ENCODE measurements at places on chromosomes 12 and 14.

DNA sequence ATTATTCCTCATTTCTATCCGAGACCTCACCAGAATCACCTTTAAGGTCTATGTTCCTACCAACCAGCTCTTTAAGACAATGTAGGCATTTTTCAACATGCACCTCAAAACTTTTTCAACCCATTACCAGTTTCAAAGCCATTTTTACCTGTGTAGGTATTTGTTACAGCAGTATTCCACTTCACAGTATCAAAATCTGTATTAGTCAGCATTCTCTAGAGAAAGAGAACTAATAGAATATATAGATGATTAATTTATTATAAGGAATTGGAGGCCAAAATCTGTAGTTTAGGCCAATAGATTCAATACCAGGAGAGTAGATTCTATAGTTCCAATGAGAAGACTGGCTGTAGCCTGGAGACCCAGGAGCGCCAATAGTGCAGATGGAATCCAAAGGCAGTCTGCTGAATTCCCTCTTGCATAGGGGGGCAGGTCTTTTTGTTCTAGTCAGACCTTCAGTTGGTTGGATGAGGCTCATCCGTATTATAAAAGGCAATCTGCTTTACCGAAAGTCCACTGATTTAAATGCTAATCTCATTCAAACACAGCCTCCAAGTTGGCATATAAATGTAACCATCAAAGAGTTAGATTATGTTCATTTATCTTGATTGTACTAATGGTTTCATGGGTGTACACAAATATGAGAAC, 151.6 kb upstream of the SYT1 start:
- no peak for DNase-seq

GRCh38 chr12:56387152-56387736, 24.6 kb upstream of the APOF start:
- DNase-seq: no peak

GRCh38 chr14:85280074-85280473, 249.9 kb upstream of the FLRT2 start:
- no peak for DNase-seq

DNA sequence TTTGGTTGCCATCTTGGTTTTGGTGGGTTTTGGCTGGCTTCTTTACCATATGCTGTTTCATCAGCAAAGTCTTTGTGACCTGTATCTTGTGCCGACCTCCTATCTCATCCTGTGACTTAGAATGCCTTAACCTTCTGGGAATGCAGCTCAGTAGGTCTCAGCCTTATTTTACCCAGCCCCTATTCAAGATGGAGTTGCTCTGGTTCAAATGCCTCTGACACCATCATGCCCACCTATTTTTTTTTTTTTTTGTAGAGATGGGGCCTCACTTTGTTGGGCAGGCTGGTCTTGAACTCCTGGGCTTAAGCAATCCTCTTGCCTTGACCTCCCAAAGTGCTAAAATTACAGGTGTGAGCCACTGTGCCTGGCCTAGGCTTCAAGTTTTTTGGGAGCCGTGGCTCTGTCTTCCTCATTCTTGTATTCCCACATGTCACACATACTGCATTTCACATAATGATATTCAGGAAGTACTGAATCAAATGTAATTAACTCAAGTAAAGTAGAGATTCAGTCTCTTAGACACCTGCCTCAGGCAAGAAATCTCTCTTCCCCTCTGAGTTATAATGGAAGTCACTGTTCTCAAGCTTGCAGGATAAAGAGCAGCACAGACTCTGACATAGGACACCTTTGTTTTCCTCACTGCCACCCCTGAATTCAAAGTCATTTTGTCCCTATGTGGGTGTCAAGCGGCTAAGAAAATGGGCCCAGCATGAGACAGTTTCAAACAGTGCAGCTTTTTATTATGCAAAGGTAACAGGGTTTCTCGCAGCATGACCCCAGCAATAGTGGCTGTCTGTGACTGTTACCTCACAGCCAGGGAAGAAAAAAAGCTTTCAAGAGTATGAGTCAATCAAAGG, 159.0 kb downstream of the PTPN11 start:
- no peak for DNase-seq

- DNase-seq: no peak
These were observed 55.0 kb upstream of the ESRRB start for GRCh38 chr14:76320975-76321374.

DNA sequence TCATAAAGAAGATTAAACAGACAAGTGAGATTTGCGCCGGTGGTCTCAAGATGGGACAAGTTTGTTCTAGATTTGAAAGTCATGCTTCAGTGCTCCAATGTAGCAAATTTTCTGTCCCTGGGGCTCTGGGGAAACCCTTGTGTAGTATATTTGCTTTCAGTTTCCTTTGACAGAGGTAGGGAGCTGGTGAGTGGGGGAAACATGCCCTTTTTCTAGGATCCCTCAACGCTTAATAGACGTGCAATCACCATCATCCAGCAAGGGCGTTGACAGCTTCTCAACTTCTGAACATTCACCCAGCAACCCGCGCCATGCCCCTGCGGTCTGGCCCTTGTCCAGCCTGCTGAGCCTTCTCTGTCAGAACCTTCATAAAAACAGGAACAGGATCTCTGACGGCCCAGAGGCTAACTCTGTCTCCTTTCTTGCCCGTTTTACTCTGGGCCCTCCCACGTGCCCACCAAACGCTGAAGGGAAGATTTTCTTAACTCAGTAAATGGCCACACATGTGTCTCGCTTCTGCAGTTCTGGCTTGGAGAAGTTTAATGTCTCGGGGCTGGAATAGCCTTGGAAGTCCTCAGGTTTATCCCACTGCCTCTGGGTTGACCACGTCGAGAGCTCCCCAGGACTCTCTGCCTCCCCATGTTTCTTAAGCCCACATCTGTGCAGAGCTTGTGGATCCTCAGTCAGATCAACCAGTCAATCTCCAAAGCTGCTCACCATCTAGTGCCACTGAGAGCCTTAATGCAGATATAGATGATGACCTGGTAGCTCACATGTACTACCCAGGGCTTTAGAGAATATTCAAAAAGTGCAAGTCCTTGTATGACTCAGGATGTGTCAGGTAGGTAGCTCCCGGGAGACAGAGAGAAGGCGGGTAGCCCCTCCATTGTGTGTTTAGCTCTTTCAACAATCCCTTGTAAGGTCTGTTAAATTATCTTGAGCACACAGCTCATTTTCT, 58.1 kb upstream of the CCND2 start:
- DNase-seq: no peak

DNA sequence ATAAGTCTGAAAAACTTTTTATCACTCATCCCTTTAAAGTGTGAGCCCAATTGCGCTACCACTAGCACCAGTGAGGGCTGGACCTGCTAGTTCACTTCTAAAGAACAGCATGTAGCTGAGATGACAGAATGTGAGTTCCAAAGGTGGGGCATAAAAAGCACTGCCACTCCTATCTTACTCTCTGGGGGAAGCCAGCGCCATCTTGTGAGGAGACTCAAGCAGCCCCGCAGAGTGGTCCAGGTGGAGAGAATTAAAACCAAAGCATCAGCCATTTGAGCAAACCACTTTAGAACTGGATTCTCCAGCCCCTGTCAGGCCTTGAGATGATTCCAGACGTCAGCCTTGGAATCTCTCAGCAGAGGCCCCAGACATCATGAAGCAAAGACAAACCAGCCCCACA, 39.9 kb downstream of the TMEM132D start:
- no peak for DNase-seq

GRCh38 chr14:56860441-56860840, 50.2 kb upstream of the OTX2 start:
- DNase-seq: no peak

GRCh38 chr12:121176826-121177529, 33.0 kb upstream of the P2RX4 start:
- DNase-seq: no peak

DNA sequence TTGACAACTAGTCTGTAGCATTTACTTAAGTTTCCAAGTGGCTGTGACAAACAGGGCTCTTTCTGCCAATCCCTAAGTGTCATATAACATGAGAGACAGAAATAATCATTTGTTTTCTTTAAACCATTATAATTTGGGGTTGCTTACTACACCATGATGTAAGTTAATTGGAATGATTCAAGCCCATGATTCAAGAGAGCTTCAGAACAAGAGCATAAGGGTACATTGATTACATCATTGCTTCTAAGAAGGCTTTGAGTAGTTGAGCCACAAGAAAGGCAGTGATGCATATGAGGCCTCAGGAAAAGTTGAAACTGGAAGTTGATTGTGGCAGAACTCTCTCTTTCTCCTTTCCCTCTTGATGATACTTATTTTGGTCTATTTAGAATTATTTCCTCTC, 444.0 kb downstream of the CCER1 start:
- no peak for DNase-seq

DNA sequence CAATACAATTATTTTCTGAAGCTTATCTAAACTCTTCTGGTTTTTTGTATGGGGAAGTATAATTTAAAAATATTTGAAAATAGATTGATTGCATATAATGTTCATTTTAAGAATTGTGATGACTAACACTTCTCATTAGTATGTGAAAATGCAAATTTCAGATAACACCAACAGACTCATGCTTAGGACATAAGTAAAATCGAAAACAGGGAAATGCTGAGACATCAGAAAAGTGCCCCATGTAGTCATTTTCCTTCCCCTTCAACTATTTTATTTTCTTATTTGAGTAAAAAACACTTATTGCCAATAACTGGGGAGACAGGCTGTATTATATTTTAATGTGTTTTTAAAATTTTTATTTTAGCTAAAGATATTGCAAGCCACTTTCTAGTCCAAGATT, 814.7 kb downstream of the GALC start:
- DNase-seq: no peak

GRCh38 chr12:48336061-48336460, 14.7 kb downstream of the ZNF641 start:
- DNase-seq: no peak

Measured in NCI-H2029 treated with DMSO at 0.1 percent for 48 hours (cell line).